Occipital lobe (tissue), 3 donors: ENCODE measurements at places on chromosomes 6 and 20. TPM values are rescaled to one million over a fixed set of nuclear protein-coding genes. Genes with fewer than 3 reads are reported as not detected.

Gene RBBP8NL
- total RNA-seq: not detected

DNA sequence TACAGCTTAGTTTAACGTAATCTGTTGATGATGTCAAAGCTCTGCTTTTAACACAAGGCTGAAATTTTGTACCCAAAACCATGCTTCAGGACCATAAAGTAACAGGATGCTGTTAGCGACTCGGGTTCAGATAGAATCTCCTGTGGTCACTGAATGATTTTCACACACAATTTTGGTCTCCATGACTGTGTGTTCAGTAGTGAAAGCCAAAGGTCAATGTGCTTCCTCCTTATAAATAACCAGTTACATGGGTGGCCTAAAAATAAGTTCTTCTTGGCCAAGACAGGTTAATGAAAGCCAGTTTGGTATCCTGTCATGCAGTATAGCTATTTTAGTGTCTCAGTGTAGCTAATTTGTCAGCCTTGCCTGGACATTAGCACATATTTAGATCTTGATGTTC is 19.1 kb upstream of the LOC128125822 start:
- no peak for DNase-seq

GRCh38 chr20:8515810-8516435 is 383.9 kb downstream of the PLCB1 start:
- no peak for DNase-seq

DNA sequence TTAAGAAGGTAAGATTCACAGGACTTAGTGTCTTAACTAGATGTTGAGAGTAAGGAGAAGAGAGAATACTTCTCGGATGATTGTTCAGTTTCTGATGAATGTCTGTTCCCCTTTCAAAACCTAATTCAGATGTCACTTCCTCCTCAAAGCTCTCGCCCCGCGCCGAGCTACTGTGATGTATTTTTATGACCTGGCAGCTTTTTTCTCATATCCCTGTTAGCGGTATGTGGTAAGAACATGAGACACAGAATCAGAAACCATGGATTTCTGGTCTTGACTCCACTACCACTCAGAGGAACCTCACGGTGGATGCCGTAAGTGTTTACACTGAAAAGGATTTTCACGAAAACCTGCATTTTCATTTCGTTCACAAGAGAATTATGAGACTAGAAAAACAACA is 48.4 kb downstream of the CEP43 start:
- DNase-seq: no peak

DNA sequence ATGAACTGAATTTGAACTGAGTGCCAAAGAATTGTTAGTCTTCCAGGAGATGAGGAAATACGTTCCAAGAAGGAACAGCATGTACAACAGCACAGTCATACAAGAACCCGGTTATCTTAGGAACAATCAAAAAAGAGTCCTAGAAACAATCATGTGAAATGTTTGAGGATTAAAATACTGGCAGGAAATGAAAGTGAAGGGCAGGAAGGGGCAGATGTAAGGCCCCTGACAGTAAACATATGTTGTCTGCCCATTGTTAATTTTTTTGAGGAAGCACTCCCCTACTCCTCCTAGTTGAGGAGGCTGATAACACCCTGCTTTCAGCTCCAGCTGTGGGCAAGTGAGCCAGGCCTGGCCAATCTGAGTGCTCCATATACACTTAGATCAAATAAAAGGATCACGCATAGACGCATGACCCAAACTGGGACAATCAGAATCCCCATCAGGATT is 220.9 kb downstream of the HACE1 start:
- DNase-seq: peak; percentile 4

- DNase-seq: no peak
Observed at GRCh38 chr20:59665656-59666555, 61.6 kb downstream of the PHACTR3 start.

GRCh38 chr6:43767553-43768505 is 2.2 kb upstream of the VEGFA start:
- no peak for DNase-seq

GRCh38 chr20:2626853-2627541 is 25.4 kb upstream of the NOP56 start:
- no peak for DNase-seq

DNA sequence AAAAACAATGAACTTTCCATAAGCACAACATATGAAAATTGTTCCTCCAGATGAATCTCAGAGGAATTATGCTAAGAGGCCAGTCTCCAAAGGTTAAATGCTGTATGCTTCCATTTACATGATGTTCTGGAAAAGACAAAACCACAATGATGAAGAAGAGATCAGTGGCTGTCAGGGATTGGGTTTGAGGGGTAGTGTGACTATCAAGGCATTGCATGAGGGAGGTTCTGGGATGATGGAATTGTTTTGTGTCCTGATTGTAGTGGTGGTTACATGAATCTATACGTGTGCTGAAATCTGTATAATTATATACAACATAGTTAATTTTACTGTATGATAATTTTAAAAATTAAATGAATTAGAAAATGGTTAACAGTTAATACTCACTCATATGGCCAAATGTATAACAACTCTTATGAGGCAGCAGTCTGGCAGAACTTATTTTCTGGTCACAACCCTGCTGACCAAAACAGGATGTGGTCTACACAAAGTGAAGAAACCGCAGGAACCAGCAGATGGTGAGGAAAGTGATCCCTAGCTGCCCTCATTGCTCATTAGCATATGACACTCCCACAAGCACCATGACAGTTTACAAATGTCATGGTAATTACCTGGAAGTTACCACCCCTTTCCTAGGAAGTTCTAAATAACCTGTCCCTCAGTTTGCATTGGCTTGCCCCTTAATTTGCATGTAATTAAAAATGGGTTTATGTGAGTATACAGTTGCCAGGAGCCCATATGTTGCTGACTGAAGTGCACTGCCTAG is 31.9 kb downstream of the NSFL1C start:
- DNase-seq: no peak
